ENCODE measurements at places on chromosomes 13 and 19. TPM values are rescaled to one million over a fixed set of nuclear protein-coding genes. Genes with fewer than 3 reads are reported as not detected.

Gene ATXN8OS
- not detected for total RNA-seq

Gene SLC25A41
- 0.55 TPM for total RNA-seq

Gene FAM216B
- not detected for total RNA-seq

Gene SIGLEC8
- not detected for total RNA-seq

Gene KRTDAP
- total RNA-seq: not detected

Gene VSTM1
- total RNA-seq: not detected

Gene SIGLEC5
- total RNA-seq: not detected

Gene ZNF534
- total RNA-seq: not detected

Gene PGLYRP2
- total RNA-seq: not detected

Gene CEACAM16
- 0.14 TPM for total RNA-seq

Gene CNN1
- total RNA-seq: 236 TPM

Gene SIGLEC12
- not detected for total RNA-seq

Gene WDR88
- not detected for total RNA-seq

Gene ZNF571
- 3.0 TPM for total RNA-seq

Gene MEGF8
- 45.7 TPM for total RNA-seq

Gene PGLYRP1
- not detected for total RNA-seq

Gene CLEC11A
- not detected for total RNA-seq

Gene PPP1R12C
- 86.2 TPM for total RNA-seq

Gene RNF113B
- total RNA-seq: not detected

Gene URAD
- total RNA-seq: not detected

Gene KLK11
- not detected for total RNA-seq

Gene CEACAM21
- 2.4 TPM for total RNA-seq

Gene CDC16
- 81.0 TPM for total RNA-seq

Gene CILP2
- total RNA-seq: 6.0 TPM

Gene SPACA6
- total RNA-seq: 51.0 TPM

Gene ZNF761
- total RNA-seq: 10.3 TPM

Gene GPR183
- total RNA-seq: 4.9 TPM

Gene STX10
- total RNA-seq: 39.7 TPM

Gene ABCA7
- 14.3 TPM for total RNA-seq

Gene METTL21C
- not detected for total RNA-seq

Gene C19orf73
- 1.4 TPM for total RNA-seq

Gene C1QTNF9
- not detected for total RNA-seq

Gene LCP1
- total RNA-seq: 7.3 TPM

Gene FOSB
- total RNA-seq: 13.3 TPM

Gene CHERP
- total RNA-seq: 45.3 TPM

Gene FSTL3
- total RNA-seq: 78.8 TPM

Gene NOVA2
- total RNA-seq: 10.7 TPM

Gene TMEM221
- 0.19 TPM for total RNA-seq

Gene LRRC63
- not detected for total RNA-seq

Gene FAM124A
- total RNA-seq: 1.1 TPM

Gene ZNF585A
- 4.2 TPM for total RNA-seq

Gene KCTD15
- 42.3 TPM for total RNA-seq

Gene SIX5
- total RNA-seq: 24.8 TPM

Gene SIGLEC10
- not detected for total RNA-seq

Gene REEP6
- total RNA-seq: 6.6 TPM

Gene SGCG
- 0.41 TPM for total RNA-seq

Gene SRRM5
- total RNA-seq: 0.23 TPM

Gene TGFB1
- 155 TPM for total RNA-seq

Gene SHISA7
- 0.09 TPM for total RNA-seq

Gene KCNJ14
- total RNA-seq: 1.4 TPM

Data from astrocyte (in vitro differentiated cells and primary cell).